ENCODE measurements at places on chromosomes 1 and 21.
A peak's percentile ranks its signal among the peaks of the same experiment; 100 is the strongest.

DNA sequence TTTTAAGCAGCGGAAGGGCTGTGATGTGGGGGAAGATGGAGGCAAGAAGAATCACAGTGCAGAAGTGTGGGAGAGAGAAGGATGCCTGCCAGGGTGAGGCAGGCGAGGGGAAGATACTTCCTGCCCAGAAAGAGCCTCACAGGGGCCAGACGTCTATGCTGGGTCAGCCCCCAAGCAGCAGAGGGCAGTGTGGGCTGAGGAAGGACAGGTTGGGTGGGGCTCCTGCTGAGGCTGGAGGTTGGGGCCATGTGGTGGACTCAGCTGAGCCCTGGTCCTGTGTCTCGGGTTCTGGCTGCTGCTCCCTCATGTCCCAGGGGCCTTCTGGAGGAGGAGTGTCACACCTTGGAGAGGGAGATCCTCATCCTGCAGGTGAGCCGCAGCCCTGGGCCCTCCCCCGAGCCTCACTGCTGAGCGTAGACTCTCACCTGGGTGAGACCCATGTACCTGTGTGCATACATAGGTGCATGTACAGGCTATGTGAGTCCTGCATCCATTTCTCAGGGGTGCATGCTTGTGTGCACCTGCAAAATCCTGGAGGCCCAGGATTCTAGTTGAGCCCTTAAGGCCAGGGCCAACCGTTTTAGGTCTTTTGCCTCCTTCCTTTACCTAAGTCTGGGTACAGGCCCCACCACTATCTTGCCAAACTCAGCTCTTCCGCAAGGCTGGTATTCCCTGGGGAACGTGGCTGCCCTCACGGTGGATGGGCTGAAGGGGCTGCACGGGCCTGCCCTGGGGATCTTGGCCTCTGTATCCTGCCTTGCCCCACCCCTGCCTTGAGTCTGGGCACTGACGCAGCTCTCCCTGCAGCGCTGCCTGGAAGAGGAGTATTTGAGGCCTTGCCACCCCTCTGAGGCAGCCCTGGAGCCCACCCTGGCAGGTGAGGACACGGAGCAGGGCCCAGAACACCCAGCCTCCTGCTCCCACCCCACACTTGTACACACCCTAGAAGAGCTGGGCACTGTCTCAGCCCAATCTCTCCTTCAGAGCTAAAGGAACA, 3.7 kb downstream of the CCDC24 start:
- no peak for DNase-seq

- DNase-seq, result no peak
Measured at GRCh38 chr1:155466996-155467395, 95.6 kb downstream of the ASH1L start.

DNA sequence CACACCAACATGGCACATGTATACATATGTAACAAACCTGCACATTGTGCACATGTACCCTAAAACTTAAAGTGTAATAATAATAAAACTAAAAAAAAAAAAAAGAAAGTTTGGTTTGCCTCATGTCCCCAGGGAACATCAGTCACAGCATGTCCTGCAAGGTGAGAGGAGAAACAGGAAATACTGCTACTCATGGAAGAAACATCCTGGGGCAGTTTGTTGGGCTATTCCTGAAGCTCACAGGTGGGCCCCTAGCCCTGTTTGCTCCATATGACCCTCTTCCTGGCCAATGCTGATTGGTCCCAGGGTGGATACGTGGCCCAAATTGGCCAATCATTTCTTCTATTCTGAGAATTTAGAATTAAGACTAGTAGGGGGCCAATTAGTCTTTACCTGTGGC, 103.4 kb upstream of the ADAR start:
- no peak for DNase-seq

DNA sequence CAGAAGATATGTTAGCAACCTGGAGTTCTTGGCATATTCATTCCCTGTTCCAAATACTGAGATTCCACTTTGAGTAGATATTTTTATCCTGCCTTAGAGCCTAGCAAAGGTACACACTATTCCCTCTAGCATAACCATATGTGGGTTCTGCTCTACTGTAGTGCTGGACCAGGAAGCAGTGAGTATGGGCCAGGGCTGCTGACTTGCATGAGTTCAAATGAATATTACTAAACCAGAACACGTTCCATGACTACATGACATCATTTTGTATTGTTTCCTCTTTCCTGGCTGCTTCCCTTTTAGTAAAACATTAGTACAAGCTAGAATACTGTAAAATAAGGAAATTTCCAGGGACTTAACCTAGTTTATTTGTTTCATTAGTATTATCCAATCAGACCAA, 41.1 kb downstream of the TNFSF18 start:
- DNase-seq, result peak; percentile 30

DNA sequence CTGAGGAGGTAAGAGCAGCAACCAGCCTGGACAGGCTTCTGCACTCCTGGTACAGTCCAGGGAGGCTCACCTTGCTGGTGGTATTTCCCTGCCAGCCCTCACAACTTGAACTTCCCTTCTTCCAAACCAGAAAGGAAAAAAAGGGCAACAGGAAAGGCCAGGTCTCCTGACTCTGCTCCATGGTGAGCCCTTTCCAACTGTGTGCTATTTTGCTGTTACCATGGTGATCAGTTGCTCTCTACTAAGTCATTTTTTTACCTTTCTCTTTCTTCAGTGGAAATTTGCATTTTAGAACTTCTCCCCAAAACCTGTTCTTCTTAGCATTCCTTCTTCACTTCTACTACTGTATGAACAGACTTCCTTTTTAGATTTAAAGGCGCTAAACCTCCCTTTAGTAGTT, 164.3 kb downstream of the GRIK1 start:
- DNase-seq, result no peak

DNA sequence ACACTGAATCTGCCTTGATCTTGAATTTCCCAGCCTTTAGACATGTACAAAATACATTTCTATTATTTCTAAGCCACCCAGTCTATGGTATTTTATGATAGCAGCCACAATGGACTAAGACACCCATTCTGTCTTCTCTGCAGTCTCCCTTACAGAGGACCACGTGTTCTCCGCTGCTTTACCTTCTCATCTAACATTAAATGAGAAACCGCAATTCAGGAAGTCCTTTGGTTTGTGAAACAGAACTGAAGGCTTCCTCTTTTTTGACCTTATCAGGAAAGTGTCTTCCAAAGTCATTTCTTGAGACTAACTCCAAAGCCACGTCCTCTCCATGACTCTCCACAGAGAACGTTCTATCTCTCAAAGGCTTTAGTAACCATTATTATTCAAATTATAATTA, 560.1 kb downstream of the OMA1 start:
- DNase-seq, result no peak
